Lung microvascular endothelial cell (primary cell): ENCODE measurements at places on chromosomes 1 and 21. TPM values are rescaled to one million over a fixed set of nuclear protein-coding genes. Genes with fewer than 3 reads are reported as not detected.

DNA sequence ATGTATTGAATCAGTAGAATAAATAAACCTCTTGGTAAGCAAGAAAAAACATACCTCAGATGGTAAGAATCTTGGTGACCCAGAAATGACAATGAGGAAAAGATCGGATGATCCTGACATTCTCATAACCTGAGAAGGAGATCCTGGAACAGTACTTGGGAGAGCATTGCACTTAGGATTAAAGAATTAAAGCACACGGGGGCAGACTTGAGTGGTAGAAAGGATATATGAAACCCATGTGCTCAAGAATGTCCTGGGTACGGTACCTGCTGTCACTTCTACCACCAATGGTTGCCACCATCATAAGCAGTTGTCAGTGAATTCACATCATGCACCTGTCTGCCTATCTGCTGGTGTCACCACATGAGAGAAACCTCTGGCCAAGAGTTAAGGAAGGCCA lies 108.9 kb upstream of the GJB5 start:
- no peak for DNase-seq

The FCRL5 gene
- total RNA-seq: not detected in 2 replicates

- peak; percentile 91 for DNase-seq
Observed at GRCh38 chr1:37945743-37946702, 830 bp downstream of the INPP5B start.

DNA sequence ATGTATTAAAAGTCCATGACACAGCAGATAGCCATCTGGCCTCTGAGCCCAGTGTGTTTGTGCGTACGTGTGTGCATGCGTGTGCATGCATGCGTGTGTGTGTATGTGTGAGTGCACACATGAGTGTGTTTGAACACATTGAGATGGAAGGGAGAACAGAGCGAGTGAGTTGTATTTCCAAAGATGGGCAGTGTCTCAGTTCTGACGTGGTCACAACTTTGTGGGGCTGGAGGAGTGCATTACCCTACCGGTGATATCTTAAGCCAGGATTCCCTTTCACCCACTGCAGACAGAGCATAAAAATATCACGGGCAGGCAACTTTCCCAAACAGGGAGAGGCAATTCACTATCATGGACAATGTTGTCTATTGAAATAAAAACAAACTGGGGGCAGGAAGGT lies 27.8 kb downstream of the IRF2BP2 start:
- DNase-seq: no peak

The INSRR gene
- not detected in 2 replicates for total RNA-seq

DNA sequence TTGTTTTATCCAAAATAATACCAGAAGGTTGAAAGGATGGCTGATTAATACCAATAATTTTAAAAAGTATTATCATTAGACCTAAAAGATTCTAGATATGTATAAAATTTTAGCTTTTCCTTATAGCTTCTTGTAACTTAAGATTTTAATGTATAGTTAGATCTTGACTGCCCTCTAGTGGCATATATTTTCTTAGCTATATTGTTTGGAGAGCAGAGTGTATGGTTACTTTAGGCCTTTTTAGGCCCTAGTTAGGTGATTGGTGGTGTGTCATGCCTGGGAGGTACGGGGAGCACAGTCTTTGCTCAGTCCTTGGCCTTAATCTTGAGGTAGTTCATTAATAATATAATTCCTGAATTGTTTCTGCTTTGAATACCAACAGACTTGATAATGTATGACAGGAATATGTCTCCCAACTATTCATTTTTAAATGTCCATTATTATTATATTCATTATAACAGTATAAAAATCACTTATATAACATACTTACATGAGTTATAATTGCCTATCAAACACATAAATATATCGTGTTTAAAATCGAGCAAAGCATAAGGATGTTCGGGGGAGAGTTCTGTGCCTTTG lies 328.4 kb downstream of the ZP4 start:
- peak; percentile 64 for DNase-seq

DNA sequence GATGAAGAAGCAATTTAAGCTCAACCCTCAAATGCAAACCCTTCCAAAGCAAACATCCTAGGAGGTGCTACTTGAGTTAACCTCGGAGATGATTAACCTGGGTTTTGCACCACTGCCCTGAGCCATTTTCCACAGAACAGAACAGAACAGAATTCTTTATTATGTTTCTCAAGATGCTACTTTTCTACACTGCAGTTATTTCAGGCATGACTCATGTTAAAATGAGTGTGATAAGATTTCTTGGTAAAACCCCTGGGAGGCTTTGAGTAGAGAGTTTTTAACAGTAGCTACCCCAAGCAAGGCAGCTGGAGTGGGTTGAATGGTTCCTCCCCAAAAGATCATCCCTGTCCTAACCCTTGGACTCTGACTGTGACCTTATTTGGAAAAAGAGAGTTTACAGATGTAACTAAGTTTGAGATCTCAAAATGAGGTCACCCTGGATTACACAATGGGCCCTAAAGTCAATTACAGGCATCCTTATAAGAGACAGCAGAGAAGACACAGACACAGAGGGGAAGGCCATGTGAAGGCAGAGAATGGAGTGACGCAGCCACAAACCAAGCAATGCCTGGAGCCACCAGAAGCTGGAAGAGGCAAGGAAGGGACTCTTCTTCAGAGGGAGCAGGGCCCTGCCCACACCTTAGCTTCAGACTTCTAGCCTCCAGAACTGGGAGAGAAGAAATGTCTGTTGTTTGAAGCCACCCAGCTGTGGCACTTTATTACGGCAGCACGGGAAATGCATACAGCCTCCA lies 153.4 kb downstream of the ETS2 start:
- no peak for DNase-seq

DNA sequence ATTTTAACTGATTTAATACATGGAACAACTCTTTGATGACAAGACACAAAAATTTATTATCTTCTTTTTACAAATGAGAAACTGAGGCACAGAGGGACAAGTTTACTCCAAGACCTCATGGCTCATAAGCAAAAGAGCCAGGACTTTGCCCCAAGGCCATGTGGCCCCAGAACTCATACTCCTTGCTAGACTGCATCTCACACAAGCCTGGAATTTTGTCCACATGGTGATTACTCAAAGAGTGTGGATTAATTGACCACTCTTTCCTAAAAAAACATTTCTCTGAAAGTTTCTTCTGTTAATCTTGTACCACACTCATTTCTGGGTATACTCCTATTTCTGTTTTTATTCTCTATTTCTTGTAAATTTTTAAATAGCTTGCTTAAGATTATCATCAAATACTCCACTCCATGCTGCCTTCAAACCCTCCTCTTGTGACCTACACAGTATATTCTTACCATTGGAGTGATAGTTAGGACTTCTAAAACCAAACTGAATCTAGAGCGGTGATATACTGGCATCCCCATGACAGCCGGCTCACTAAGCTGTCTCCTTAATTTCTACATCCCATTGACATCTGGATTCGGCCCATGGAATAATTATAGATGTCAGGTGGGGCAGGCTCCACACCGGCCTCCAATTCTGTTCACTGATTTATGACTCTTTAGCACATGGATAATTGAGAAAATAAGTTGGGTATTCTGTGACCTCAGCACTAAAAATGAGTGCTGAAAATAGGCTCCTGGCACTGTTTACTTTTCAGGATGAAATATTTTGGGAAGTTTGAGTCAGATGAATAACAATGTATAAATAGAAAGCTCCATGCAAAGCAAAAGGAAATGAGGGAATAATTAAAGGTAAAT lies 16.1 kb downstream of the RGS4 start:
- DNase-seq: peak; percentile 72

GRCh38 chr1:156090138-156090839 lies 8.0 kb upstream of the MEX3A start:
- DNase-seq: no peak

The FCGR3B gene
- not detected in 2 replicates for total RNA-seq

- no peak for DNase-seq
Observed at GRCh38 chr1:33382661-33383415, 48.1 kb downstream of the PHC2 start.

The GBP3 gene
- total RNA-seq: 12.3 and 14.8 TPM in 2 replicates

DNA sequence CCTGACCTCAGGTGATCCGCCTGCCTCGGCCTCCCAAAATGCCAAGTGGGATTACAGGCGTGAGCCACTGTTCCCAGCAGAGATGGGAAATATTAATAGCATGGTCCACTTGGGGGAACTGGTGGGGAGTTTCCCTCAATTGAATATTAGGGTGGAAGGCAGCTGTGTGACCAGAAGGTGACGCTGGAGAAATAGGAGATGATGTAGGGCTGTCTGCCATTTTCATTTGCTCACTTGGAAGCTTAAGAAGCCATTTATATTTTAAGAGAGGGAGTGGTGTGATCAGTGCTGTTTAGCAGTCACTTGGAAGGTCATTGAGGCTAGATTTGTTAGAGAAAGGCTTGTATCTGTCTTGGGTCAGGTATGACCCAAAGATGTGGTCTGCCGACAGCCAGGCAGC lies 19.9 kb downstream of the KDM4A start:
- DNase-seq: no peak

The OR10J5 gene
- not detected in 2 replicates for total RNA-seq

DNA sequence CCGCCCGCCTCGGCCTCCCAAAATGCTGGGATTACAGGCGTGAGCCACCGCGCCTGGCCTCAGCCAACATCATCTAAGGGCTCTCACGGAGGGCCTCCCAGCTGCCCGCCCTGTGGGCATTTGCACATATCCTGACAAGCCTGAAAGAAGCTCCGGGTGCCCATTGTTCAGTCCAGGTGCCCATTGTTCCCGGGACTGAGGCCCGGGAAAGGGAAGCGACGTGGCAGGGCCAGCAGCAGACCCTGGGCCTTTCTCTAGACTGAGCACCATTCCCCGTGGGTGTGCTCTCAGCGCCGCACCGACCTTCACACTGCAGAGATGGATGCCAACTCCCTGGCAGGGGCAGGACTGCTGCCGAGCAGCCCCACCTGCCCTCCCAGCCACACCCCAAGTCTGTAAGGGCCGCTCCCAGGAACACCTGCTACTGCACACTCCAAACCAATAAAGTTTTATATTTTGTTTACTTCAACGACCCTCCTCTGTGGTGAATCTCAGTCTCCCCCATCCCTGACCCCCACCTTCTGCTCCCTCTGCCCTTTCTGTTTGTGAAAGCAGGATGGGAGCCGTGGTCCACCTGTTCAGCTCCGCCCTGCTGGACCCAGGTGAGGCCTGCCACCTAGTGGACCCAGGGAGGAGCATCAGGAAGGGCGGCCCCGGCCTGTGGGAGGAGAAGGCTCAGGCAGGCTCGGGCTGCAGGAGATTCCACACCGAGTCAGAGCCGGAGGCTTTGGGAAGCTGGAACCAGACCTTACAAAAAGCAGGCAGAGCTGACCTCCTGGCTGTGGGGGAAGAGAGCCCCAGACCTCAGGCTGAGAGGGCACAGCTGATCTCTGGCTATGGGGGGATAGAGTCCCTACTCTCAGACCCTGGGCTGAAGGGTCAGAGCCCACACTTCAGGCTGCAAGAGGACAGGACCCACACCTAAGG lies 1.1 kb upstream of the TMEM82 start:
- peak; percentile 82 for DNase-seq

The EVI5 gene
- 19.4 and 19.8 TPM in 2 replicates for total RNA-seq

The CRABP2 gene
- total RNA-seq: not detected in 2 replicates

DNA sequence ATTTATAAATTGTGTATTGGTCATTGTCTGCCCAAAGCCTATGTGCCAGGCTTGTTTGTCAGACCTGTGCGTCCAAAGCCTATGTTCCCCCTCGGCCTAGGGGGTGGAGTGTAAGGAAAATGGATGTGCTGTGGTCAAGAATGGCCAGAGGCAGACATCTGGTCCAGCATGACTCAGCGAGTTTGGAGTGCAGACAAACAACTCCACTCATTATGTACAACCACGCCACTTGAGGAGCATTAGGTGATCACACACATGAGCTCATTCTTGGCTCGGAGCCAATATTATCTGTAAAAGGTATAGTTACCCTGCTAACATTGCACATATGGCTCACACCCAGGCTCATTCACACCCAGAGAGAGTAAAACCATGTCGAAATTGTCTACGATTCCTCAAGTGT lies 1047.6 kb upstream of the ADGRL4 start:
- DNase-seq: no peak

- peak; percentile 41 for DNase-seq
Observed at GRCh38 chr1:214546886-214547641, 4.3 kb downstream of the PTPN14 start.
